Stimulated activated CD8-positive, alpha-beta memory T cell treated with anti-CD3 and anti-CD28 coated beads, Interleukin-15, amount 100 ng/mL, for 4 hours (primary cell): ENCODE measurements at places on chromosomes 12 and 14.

- DNase-seq = no peak
Observed at GRCh38 chr12:92987362-92987761, 58.3 kb upstream of the EEA1 start.

GRCh38 chr14:56137849-56138248, 19.6 kb downstream of the PELI2 start:
- DNase-seq = no peak

- no peak for DNase-seq
Observed at GRCh38 chr14:93430315-93431035, at the start of gene UNC79. UNC79 (plus strand) TSS chr14:93430939; CDS start chr14:93431030, 91 bp downstream.

GRCh38 chr12:66426696-66427095, 124.4 kb downstream of the HELB start:
- DNase-seq = no peak

DNA sequence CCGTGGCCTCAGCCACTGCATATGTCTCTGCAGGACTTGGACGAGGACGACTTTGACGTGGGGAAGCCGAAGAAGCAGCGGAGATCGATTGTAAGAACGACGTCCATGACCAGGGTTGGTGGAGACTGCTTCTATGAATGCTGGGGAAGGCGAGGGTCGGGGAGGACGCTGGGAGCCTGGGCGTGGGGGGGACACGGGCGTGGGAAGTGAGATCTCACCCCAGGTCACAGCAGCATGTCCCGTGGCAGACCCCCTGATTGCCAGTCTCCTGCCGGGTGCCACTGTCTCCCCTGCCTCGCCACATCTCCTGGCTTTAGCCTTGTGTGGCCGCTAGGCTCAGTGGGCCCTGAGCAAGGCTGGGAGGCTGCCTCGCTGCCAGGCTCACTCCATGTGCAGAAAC, 29.9 kb upstream of the TEX22 start:
- DNase-seq = no peak

GRCh38 chr12:67449591-67450052, 180.5 kb downstream of the CAND1 start:
- DNase-seq = no peak

DNA sequence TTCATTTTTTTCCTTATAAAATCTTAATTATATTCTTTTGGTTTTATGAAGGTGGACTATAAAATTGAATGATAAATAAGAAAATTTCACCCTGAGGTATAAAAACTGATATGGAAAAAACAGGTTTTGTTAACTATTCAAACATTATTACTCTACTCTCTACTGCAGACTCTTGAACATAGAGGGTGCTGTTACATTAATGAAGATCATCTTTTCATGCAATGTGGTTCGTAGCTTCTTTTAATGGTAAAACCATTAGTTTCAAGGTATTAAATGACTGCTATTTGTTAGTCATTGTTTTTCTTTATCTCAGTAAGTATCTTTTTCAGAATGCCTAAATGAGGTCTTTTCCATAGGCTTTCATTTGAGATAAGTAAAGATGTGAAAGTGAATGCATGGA, 510.4 kb downstream of the SLC16A7 start:
- no peak for DNase-seq
